ENCODE measurements at places on chromosomes 4 and X.

GRCh38 chr4:159764343-159764952 lies 661.6 kb downstream of the RAPGEF2 start:
- DNase-seq: peak; percentile 6

DNA sequence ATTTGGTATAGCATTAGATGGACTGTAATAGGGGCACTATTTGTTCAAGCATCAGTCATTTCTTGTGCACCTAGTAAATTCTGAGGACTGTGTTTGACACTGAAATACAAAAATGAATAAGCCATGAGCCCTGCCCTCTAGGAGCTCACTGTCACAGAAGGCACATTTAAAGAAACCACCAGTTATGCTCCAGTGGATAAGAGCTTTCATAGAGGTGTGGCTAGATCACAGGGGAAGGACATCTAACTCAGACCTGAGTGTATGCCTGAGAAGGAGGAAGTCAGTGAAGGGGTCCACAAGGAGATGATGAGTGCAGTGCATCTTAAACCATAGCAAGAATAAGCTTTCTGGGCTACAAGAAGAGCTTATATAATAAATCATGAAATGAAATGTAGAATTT lies 40.1 kb downstream of the BTC start:
- no peak for DNase-seq

- DNase-seq: no peak
Measured at GRCh38 chrX:38800981-38801845, at the start of gene MID1IP1. MID1IP1 (plus strand) TSS chrX:38801459; CDS start chrX:38804947, 3,488 bp downstream.

- DNase-seq: no peak
Measured at GRCh38 chr4:108636246-108636645, 14.2 kb upstream of the OSTC start.

DNA sequence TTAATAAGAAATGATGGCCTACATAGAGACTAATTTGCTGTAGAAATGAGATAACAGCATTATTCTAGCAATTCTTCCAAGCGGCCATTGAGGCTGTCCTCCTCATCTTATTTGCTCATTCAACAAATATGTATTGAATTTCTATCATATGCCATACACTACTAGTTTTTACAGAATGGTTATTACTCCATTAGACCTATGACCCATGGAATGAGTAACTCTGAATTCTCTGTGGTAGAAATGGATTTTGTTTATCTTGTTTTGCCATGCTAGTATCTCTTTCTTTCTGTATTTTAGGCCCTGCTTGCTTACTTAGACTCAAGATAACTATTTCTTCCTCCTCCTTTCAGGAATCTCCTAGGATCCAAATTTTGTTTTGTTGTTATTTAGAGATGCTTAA lies 103.5 kb downstream of the RPA4 start:
- no peak for DNase-seq

- no peak for DNase-seq
Measured at GRCh38 chr4:187183346-187183745, 459.7 kb upstream of the FAT1 start.

DNA sequence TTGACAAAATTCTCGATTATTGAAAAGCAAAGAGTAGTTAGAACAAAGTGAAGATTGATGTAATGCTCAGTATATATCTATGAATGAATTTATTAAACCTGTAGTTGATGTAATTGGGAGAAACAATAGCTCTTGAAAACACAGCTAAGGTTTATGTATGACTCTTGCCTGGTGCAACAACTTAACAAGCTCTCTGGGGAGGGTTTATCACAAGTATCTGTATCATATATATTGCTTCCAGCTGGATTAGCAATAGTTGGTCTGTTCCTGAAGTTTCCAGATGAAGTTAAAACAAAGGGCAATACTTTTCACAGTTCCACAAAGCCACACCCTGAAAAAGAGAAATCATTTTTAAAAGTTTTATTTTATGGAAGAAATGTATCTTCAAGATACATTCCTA lies 91.4 kb downstream of the ARSJ start:
- no peak for DNase-seq

- DNase-seq: no peak
Measured at GRCh38 chrX:134443461-134443860, 16.5 kb upstream of the HPRT1 start.

DNA sequence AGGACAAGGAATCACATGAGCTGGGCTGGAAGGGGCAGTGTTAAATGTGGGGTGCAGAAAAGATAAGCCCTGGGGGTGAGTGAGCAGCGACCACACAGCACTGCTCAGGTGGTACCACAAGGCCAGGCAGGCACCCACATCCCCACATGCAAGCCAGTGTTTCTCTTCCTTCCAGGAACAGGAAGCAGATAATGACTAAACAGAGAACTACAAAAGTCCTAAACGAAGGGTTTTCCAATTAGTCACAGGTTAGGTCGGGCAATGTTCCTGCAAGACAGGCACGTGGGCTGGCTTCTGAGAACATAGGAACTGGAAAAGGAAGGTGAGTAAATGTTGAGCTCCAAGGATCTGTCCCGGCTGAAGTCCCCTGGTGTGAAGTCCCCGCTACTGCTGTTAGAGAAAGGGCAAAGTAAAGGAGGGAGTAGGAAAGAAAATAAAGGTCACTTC lies 19.5 kb downstream of the RELL1 start:
- DNase-seq: no peak

DNA sequence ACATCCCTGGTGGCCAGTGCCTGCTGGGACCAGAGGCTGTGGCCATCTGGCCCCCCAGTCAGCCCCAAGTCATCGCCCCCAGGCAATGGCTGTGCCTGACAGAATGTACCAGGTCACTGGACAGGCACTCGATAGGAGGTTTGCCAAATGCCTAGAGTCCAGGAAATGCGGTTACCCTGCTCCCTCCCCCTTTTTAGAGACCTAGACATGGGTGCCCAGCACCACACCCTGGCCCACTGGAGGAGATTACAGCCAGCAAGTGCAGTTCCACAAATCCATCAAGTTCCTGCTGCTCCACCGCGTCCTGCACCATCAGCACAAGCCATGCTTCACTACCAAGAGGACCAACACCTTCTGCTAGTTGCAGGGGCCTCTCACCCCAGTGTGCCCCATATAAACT lies 16.2 kb upstream of the ZFX start:
- no peak for DNase-seq

DNA sequence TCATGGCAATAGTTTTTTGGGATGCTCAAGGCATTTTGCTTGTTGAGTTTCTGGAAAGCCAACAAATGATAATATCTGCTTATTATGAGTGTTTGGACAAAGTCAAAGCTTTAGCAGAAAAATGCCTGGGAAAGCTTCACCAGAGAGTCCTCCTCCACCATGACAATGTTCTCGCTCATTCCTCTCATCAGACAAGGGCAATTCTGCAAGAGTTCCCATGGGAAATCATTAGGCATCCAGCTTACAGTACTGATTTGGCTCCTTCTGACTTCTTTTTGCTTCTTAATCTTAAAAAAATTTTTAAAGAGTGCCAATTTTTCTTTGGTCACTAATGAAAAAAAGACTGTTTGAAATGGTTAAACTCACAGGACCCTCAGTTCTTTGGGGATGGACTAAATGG lies 136.3 kb downstream of the UBE2K start:
- DNase-seq: no peak

DNA sequence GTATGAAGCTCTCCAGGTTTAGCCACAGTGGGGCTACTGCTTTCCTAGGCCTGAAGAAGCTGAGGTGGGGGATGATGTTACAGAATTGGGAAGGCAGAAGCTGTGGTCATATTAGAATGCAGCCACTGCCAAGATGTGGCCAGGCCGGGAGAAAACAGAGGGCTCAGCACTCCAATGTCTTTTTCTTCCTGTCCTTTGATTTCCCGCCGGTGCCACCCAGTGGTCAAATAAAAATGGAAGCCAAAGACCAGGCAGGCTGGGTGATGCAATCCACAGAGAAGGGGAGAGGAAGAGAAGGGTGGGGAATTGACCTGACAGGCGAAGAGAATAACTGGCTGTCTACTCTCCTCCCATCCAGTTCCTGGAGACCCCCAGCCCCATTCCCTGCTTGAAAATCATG lies 94.9 kb upstream of the SHISA3 start:
- no peak for DNase-seq

GRCh38 chr4:100261346-100261745 lies 71.1 kb upstream of the DDIT4L start:
- DNase-seq: no peak

- DNase-seq: no peak
Measured at GRCh38 chr4:8198906-8199593, at the start of gene SH3TC1. SH3TC1 (plus strand) TSS chr4:8199290; CDS start chr4:8205195, 5,905 bp downstream.

DNA sequence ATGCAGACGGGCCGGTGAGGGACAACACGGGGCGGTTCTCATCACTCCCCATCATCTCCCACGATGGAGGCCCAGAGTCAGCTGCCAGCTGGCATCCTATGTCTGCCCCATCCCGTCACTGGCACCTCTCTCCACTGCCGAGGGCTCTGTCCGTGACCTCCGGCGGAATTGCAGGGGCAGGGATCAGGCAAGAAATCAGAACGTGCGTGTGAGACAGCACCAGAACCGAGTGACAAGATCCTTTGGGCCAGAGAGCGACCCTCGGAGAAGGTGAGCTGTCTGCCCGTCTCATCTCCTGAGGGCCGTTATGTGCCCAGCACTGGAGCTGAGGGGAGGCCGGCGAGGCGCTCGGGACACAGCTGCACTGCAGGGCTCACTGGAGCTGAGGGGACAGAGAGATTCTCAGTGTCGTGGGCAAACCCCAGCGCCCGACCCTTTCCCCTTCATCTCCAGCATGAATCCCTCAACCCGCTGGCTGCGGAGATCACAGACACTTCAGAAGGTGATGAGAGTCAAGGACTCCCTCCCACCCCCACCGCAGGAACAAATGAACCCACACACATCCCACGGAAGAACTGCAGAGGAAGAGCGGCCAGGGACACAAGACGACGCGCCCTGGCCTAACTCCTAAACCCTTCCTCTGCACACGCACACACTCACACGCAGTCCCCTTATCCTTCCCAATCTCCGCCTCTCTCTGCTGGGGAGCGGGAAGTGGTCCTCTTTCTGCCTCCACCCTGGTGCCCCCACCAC lies 128.7 kb downstream of the AFAP1 start:
- DNase-seq: no peak

DNA sequence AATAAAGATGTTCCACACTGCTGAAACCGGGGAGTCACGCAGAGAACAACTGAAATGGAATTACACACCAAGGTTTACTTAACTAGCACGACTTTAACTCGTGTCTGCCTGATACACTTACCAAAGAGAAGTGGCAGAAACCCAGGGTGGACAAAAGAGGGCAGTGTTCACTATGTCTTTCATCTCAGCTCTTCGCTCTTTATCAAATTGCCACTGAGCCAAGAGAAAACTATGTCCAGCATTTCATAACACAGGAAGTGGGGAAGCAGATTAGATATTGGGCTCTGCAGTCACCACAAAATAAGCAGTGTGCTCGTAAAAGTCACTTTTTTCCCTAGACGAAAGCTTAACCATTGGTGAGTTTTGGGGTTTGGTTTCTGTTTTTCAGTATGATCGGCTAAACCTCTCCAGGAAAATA lies 155.7 kb downstream of the CHIC2 start:
- DNase-seq: no peak

DNA sequence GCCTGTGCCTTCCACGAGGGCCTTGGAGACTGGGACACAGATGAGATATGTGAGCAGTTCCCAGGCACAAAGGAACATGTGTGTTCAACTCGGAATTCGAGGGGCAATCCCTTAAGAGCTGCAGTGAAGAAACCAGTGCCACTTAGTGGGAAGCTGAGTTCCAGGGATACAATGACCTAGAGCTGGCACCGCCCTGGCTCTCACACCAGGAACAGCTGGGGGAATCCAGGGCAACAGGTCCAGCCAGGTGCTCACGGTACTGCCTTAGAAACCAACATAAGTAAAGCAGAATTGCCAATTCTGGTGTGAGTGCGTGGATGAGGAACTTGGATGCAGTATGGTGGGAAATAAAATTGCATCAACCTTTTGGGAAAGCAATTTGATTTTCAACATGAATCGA lies 122.9 kb downstream of the AFAP1 start:
- no peak for DNase-seq

GRCh38 chr4:74475091-74475800 lies 30.3 kb downstream of the AREG start:
- DNase-seq: no peak

GRCh38 chr4:108152980-108153379 lies 15.8 kb downstream of the LEF1 start:
- DNase-seq: no peak

DNA sequence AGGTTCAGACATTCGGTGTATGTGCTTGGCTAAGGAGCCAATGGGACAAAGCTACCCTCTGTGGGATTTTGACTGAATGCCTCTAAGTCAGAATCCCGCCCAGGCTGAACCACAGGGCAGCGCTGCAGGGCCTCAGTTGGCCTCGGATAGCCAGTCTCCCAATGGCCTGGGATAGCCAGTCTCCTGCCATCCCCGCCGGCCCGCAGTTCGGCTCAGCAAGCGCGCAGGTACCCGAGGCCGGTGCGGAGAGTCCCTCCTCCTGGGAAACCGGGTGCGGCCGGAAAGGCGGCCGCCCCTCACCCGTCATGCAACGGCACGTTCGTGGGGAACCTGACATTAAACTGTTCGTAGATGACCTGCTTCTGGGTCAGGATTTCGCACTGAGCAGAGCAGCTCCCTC lies 16.1 kb downstream of the PPEF2 start:
- no peak for DNase-seq

All from cerebellar nuclear complex (tissue), 1 donor.